ENCODE measurements at places on chromosomes 1 and 21. TPM values are rescaled to one million over a fixed set of nuclear protein-coding genes. Genes with fewer than 3 reads are reported as not detected.

Gene RIPPLY3
- total RNA-seq = not detected

Gene ASCL5
- total RNA-seq = not detected

Gene RBM8A
- total RNA-seq = 284 TPM

Gene TSPEAR
- not detected for total RNA-seq

Data from LHCN-M2 (cell line).